Spinal cord (tissue), 10 donors: ENCODE measurements at places on chromosomes 7 and 10. TPM values are rescaled to one million over a fixed set of nuclear protein-coding genes. Genes with fewer than 3 reads are reported as not detected.

The MNX1 gene
- total RNA-seq, result 1.2 TPM

The AS3MT gene
- 7.8 TPM for total RNA-seq

The FEZF1 gene
- not detected for total RNA-seq

The SLC18A3 gene
- total RNA-seq, result 5.2 TPM

The CALCR gene
- total RNA-seq, result 2.4 TPM

The MEOX2 gene
- 17.0 TPM for total RNA-seq

The FAM25A gene
- total RNA-seq, result not detected

The ADIRF gene
- 63.9 TPM for total RNA-seq

The AQP1 gene
- total RNA-seq, result 81.2 TPM

The GIMAP5 gene
- total RNA-seq, result 8.6 TPM

The NXPH1 gene
- 17.1 TPM for total RNA-seq

The LRRC18 gene
- 1.2 TPM for total RNA-seq

The PNLIPRP3 gene
- not detected for total RNA-seq

The SCD gene
- 172 TPM for total RNA-seq

The FAM237B gene
- not detected for total RNA-seq

The PTPRZ1 gene
- total RNA-seq, result 237 TPM

The FGF8 gene
- total RNA-seq, result 0.72 TPM

The CTAGE15 gene
- total RNA-seq, result 0.50 TPM

The TMEM270 gene
- total RNA-seq, result not detected

The GIMAP4 gene
- total RNA-seq, result 46.2 TPM

The CYP3A7 gene
- total RNA-seq, result 1.3 TPM

The CYP3A4 gene
- not detected for total RNA-seq

The WNT8B gene
- total RNA-seq, result 0.10 TPM

The SPDYE18 gene
- 0.50 TPM for total RNA-seq

The LRGUK gene
- total RNA-seq, result 5.4 TPM

The RBP3 gene
- not detected for total RNA-seq

The KLLN gene
- 0.83 TPM for total RNA-seq
